ENCODE measurements at places on chromosomes 3 and 15.

- DNase-seq: no peak
These were observed 53.8 kb upstream of the CORO2B start for GRCh38 chr15:68524753-68525584.

DNA sequence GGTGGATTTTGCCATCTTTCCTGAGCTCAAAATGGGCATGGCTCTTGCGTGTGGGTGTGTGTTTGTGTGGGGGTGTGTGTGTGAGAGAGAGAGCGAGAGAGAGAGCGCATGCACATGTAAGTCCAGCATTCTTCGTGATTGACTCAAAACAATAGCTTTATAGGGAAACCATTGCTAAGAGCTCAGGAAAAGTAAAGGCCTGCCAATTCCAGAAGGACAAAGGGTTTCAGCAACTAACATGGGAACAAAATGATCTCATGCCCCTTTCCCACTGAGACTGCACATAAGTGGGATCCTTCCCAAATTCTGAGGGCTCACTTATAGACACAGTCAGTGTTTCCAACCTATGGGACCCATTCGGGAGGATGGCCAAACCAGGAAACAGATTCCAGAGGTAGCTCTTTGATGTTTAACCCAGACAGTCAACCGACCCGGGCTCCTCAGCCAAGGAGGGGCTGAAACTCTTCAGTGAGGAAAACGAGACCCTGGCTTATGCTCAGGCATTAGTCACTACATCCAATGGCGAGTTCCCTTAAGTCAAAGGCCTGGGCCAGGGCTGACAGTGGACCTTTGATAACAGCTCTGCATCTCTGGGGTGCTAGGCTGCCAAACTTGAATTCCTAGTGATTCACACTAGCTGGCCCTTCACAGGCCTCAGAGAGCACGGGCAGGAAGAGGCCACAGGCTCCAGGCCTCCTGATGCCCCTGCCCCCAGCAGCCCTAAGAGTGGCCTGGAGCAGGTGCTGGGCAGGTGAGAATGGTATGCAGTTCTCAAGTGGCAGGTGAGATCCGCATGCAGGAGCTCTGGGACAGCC lies 305.0 kb upstream of the C2CD4B start:
- peak; percentile 53 for DNase-seq

DNA sequence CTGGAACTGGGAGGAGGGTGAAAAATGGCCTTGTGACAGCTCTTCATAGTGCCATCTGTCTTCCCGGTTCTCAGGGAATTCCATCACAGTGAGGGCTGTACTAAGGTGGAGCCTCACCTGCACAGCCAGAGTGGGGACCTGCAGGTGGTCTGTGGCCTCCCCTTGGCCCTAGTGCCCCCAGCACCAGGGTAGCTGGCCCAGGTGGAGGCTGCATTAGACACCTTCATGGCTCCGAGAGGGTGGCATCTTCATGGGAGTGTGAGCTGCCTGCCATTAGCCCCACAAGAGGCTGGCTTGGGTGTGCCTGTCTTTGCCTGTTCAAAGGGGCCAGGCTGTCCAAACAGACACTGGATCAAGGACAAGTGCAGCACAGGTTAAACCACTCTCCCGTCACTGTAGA lies 95.5 kb upstream of the PRR23E start:
- DNase-seq: no peak

- no peak for DNase-seq
These were observed 56.8 kb downstream of the SNRK start for GRCh38 chr3:43343185-43343584.

DNA sequence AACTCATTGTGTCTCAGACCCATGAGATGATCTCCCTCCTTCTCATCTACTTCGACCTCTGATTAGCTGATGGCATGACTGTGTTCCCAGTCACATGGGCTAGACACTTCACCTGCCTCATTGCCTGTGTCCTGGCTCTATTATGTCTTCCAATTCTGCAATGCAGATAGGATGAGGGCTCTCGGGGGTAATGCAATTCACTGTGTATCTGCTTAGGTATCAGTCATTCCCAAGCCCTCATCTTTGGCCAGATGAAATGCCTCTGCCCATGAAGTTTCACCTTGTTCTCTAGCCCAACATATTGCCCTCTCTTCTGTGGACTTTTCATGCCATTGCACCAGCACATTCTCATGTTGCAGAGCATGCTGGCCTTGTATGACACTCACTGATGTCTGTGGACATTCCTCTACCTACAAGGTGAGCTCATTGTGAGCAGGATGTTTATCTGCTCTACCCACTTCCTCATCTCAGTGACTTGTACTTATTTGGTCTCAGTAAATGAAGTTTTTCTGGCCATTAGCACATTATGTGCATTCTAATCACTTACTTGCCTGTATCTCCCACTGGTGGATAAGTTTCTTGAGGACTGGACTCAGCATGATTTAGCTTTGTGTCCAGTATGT lies 32.3 kb downstream of the MOBP start:
- DNase-seq: no peak

GRCh38 chr15:68315035-68315434 lies 37.5 kb downstream of the FEM1B start:
- DNase-seq: no peak

DNA sequence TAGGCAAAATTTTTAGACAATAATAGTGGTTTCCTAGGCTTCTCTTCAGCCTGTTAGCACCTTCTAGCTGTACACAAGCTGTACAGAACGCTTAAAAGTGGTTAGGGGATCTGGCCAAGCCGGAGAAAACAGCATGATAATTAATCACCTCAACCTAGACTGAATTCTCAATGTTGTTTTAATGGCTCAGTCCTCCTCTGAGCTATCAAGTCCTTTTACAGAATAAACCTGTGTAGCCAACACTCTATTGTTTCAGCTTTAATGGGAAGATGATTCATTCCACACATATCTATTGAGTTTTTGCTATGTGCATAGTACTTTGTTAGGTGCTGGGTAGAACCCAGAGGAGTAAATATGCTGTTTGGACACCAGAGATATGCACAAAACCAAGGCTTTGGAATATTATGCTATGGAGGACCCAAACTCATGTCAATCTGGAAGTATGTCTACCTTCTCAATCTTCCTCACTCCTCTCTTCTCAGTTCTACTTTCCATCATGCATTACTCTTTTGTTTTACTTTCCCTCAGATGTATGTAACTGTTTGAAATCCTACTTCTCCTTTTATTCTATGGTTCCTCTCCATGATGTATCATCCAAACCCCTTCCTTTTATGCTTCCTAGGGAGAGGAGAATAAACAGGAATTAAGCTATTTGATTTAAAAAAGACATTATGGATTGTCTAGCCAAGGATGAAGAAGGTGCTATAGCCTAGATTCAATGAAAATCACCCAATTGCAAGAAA lies 27.6 kb upstream of the UBE2E2 start:
- DNase-seq: no peak

- DNase-seq: no peak
These were observed 491.6 kb upstream of the NECTIN3 start for GRCh38 chr3:110579840-110580550.

- no peak for DNase-seq
These were observed 389 bp downstream of the ARPC4 start for GRCh38 chr3:9793161-9793781.

GRCh38 chr15:48029642-48030041 lies 91.1 kb upstream of the SLC24A5 start:
- no peak for DNase-seq

DNA sequence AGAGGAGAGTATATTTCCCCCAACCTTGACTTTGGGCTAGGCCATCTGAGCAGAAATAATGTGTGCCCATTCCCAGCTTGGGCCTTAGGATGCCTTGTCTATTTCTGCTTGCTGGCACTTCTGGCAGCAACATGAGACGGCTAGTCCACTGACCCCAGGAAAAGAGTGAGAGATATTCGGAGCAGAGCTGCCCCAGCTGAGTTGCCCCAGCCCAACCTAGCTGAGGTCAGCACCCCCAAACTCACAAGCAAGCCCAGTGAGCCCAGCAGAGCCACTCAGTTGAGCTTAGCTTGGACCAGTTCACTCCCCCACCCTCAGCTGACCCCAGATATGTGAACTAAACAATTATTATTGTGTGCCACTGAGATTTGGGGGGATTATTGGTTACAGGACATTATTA lies 20.2 kb downstream of the ITGA11 start:
- no peak for DNase-seq

- no peak for DNase-seq
These were observed 19.3 kb upstream of the IREB2 start for GRCh38 chr15:78418686-78419085.

DNA sequence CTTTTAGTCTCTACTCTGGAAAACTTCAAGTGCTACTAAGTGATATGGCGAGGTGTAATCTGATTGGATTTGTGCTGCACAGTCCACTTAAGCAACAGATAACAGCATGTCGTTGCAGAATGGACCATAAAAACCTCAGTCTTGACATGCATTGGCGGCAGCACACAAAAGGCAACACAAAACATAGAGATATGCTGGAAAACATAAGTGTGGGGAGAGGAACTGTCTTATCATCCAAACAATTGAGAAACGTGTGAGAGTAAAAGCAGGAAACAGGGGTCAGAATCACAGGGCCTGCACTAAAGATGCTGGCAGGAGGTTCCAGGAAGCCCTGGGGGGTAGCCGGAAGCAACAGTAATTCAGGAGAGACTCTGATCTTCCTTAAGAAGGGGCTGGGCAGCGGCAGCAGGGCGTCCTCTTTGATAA lies 82.1 kb downstream of the CGNL1 start:
- peak; percentile 29 for DNase-seq

GRCh38 chr3:46464326-46465195 lies at the start of gene LTF:
TSS of gene LTF (minus strand) at chr3:46464905. CDS start at chr3:46464867, 38 bp downstream.
- DNase-seq: no peak

DNA sequence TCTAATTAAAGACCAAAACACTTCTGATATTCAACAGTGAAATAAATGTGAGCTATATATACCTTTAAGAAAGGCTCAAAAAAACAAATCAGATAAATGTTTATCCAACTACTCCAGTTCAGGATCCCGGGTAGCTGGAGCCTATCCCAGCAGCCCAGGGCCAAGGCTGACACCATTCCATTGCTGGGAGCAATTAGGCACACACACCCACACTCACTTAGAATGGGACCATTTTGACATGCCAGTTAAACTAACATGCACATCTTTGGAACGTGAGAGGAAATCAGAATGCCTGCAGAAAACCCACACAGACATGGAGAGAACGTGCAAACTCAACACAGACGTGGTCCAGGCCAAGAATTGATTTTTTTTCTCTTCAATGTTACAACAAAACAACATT lies 30.0 kb upstream of the PLSCR4 start:
- no peak for DNase-seq

GRCh38 chr15:44246521-44247268 lies 41.8 kb upstream of the GOLM2 start:
- DNase-seq: no peak

GRCh38 chr15:36936613-36937012 lies 163.7 kb downstream of the MEIS2 start:
- DNase-seq: no peak
